ENCODE measurements at places on chromosomes 3 and 15.

GRCh38 chr3:115638991-115639390 is 15.7 kb downstream of the GAP43 start:
- no peak for DNase-seq

DNA sequence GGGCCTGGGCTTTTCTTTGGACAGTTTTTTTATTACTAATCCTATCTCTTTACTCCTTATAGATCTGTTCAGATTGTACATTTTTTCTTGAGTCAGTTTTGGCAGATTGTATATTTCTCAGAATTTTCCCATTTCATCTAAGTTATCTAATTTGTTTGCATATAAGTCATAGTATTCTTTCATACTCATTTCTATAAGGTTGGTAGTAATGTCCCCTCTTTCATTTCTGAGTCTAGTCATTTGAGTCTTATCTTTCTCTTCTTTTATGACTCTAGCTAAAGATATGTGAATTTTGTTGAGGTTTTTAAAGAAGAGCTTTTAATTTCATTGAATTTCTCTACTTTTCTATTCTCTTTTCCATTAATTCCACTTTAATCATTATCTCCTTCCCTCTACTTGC is 27.2 kb downstream of the TRPM1 start:
- DNase-seq = no peak

GRCh38 chr3:5324780-5325179 is 137.3 kb downstream of the EDEM1 start:
- no peak for DNase-seq

DNA sequence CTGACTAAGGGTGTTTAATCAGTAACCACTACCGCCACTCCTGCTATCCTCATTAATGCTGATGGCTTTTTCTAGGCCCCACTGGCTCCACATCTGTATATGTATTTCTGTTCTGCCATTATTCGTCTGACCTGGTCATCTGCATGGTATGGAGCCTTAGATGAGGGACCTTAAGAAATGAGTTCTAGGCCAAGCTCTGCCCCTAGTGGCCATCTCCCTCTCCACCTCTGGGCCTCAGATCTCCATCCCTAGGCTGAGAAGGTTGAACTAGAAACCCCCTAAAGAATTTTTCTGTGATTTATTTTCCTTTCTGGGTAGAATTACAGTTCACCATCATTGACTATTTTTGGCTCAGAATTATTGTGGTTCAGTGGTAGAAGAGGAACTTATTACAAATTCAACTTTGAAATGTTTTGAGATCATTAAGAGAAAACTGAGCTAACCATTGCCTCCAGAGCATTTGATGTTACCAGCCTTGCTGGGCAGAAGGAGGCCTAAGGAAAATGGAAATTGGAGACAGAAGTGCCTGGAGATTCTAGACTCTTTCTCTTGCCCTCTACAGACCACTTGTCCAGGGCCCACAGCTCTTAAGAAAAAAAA is 325.2 kb upstream of the NR2E3 start:
- no peak for DNase-seq

DNA sequence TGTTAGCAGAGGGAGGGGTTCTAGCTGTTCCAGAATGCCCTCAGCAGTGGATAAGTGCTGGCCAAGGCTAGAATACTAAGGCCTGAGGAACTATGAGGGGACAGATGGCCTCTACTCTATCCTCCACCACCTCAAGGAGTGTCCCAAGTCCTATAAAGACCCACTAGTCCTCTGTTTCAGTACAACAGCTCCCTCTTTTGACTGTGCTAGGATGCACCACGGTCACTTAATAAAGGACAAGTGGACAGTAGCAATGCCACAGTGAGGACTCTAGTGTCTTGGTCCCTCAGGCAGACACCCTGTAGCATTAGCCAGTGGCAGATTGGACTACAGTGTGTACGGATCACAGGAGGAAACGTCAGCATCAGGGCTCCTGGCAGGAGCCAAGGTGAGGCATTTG is 171.8 kb upstream of the PROK2 start:
- no peak for DNase-seq

DNA sequence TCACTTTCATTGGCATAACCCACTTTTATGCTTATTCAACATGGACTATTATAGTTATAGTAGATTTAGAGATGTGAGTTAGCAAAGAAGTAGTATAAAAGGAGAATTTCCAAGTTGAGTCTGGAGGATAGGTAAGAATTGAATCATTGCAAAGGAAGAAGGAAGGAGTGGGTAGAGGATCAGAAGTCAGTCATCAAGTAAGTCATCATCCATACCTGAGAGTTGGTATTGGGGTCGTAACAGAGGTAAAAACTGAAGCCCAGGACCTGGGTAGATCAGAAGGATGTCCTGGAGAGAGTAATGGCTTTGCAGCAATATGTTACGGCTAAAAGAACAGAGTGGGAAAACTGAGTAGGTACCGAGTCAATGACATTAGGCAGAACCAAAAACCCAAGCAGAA is 265.7 kb downstream of the SUCLG2 start:
- no peak for DNase-seq

DNA sequence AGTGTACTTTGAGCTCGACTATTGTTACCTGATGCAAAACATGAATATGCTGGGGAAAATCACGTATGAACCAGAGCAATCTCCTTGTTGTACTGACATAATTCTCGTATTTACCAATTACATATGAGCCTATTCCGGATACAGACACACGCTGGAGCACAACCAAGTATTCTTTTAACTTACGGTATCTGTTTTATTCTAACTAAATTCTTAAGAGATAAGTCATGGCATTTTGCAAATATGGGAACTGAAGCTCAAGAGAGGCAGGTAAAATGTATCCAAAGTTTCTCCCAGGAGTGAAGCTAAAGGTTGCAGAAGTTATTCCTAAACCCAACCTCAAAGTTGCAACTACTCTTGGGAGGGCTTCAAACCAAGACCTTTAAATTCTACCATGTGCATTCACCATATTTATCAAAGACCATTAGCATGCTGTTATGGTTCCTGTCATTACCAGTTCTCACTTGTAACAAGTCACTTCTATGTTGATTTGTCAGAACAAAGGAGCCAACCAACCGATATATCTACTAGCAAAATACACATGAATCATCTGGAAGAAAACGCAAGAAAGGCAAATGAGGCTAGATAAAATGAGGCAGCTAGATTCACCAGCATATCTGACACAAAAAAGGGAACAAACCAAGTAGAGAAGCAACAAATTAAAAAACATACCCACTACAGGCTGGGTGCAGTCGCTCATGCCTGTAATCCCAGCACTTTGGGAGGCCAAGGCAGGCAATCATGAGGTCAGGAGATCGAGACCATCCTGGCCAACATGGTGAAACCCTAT is 17.8 kb downstream of the TBL1XR1 start:
- DNase-seq = no peak

DNA sequence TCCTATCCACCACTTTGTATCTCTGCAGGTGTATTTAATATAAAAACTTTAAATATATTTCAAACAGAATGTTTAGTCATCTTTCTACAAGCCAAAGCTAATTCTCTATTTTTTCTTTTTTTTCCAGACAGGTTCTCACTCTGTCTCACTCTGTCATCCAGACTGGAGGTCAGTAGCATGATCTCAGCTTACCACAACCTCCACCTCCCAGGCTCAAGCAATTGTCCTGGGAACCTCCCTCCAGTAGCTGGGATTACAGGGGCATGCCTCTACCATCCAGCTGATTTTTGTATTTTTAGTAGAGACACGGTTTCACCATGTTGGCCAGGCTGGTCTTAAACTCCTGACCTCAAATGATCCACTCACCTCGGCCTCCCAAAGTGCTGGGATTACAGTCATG is 202.6 kb downstream of the VGLL3 start:
- no peak for DNase-seq

DNA sequence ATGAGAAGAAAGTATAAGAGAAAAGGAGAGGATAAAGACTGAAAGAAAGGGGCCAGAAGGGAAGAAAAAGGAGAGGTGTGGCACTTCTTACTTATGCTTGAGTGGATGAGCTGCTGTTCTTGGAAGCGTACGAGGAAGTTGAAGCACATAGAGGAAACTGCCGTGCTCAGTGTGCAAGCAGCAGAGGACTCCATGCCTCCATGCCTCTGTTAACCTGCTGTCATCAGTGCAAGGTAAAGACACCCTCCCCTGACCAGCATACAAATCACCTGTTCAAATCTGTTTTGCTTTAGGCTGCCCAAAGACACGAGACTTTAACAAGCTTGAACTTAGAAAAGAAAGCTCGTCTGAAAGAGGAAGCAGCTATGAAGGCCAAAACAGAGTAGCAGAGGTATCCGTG is 6.4 kb downstream of the WDR5B start:
- no peak for DNase-seq

- DNase-seq = no peak
These were observed 33.4 kb upstream of the UACA start for GRCh38 chr15:70796516-70797310.

DNA sequence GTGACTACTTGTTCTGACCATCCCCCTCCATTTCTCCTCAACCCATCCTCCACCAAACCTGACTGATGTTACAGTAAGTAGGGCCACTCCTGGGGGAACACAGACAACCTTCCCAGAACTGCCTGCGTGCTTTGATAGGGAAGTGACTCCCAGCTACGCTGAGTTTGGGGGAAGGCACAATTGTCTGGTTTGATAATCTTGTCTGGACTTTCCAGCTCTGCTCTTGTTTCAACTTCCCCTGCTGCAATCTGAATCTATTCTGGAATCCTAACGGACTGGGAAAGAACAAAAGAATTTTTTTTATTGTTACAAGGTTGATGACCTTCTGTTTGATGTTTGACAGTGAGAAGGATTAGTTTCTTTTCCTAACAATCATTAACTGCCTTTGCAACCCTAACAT is 895.6 kb downstream of the ROBO1 start:
- no peak for DNase-seq

DNA sequence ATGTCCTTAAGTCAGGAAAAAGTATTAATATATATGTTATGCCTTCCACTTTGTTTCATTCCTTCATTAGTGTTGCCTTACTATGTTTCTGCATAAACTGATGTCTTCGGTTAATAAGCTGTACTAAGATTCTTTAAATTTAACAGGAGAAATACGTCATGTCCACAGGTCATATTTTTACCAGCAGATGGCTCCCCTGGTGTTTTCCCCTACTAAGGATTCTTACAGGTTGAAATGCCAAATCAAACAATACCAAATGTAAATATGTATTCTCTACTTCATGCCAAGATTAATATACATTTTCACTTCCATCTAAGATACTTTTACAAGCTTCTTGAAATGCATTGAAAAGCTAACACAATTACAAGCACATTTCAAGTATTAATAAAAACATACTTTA is 1602.1 kb downstream of the SI start:
- DNase-seq = no peak

GRCh38 chr15:26614734-26615133 is 158.1 kb downstream of the GABRB3 start:
- DNase-seq = no peak

DNA sequence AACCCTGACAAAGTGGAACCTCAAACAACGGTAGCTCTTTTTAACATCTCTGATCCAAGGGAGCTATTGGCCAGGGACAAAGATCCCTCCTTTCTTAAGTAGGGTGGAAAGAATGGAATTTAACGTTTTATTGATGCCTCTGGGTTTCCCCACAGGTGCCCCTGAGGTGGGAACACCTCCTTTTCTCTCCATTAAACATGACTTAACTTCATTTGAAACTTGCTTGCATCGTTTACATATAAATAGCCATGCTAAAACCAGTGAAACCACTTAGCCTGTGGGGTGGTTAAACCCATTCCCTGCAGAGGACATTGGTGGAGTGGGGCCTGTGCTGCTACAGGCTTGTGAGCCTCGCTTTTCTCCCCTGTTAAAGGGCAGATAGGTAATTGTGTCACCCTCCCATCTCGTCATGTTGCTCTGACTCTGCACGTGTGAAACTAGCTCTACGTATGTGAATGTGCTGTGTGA is 9.7 kb downstream of the CGNL1 start:
- DNase-seq = no peak

GRCh38 chr3:67018789-67019526 is 20.9 kb downstream of the KBTBD8 start:
- DNase-seq = no peak

GRCh38 chr3:122975924-122976293 is 51.7 kb downstream of the SEMA5B start:
- DNase-seq = no peak

DNA sequence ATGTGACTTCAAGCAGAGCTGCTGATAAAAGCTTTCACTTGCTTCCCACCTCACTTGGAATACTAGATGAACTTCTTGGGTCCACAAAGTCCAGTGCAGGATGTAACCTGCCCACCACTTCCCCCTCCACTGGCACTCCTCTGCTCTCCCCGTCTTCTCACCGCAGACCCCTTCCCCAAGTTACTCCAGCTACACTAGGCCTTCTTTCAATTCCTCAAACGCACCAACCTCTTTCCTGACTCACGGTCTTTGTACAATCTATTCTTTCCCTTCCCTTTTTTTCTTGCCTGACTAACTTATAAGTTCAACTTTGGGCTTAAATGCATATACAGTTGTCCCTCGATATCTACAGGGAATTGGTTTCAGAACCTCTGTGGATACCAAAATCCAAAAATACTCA is 5.2 kb upstream of the ATP13A3 start:
- no peak for DNase-seq

DNA sequence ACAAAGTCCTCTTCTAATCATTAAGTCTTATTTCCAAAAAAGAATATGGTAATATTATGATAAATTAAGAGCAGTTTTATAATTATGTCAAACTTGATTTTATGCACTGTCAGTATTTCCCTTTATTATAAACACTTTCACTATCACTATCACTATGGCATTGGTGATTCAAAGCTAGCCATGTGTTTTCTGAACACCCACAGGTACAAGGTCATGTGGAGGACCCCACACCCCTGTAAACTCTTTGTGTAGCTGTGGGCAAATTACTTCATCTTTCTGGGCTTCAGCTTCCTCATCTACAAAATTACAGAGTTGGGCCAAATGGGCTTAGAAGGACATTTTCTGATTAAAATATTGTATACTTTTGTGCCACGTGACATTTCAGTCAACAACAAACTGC is 41.7 kb downstream of the FBXL22 start:
- DNase-seq = no peak

DNA sequence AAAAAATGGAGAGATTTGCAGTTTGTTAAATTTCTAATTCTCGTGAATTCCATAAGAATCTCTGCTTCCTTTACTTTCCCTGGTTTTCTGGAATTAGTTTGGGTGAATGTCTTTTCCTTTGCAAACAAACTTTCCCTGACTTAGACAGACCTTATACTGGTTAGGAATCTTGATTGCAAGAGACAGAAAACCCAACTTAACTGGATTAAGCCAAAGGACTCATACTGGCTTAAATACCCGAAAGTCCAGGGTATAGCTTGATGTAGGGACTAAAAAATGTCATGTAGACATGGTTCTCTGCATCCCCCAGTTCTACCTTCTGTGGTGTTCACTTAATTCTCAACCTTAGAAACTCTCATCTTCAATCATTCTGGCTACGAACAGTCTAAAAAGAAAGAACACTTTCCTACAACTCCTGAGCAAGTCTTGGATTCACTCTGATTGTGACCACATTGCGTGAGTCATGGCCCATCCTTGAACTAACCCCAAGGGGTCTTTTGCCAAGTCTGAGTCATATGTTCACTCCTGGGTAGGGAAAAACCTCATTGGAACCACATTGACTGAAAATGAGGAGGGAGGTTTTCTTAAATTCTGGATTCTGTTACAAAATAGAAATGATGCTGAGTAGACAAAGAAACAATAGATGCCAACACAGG is 136.0 kb upstream of the DAZL start:
- no peak for DNase-seq
